Activated naive CD4-positive, alpha-beta T cell treated with anti-CD3 and anti-CD28 coated beads, Interleukin-2, amount 50 U/mL, for 16 hours (primary cell): ENCODE measurements at places on chromosomes 4 and X.

DNA sequence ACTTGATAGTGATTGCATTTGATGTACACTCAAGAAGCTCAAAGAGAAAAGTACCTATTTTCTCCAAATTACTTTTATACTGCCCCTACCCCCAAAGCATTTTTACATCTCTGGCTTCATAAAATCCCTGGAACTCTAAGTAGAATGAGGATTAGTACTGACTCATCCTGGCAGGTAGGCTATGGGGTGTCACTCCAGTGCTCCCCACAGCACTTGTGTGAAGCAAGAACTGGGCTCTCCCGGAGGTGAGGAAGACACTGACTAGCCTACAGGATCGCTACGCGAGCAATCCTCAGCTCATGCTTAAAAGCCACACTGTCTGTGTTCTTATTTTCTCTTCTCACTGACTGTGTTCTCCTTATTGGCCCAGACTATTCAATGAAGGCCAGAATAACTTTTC lies 90.4 kb upstream of the NDP start:
- DNase-seq: no peak

- DNase-seq: no peak
These were observed 216.1 kb upstream of the PSAPL1 start for GRCh38 chr4:7650606-7651385.

GRCh38 chrX:132375941-132376340 lies 112.9 kb downstream of the MBNL3 start:
- no peak for DNase-seq

- DNase-seq: no peak
These were observed 27.5 kb downstream of the OTUD6A start for GRCh38 chrX:70089604-70090297.

DNA sequence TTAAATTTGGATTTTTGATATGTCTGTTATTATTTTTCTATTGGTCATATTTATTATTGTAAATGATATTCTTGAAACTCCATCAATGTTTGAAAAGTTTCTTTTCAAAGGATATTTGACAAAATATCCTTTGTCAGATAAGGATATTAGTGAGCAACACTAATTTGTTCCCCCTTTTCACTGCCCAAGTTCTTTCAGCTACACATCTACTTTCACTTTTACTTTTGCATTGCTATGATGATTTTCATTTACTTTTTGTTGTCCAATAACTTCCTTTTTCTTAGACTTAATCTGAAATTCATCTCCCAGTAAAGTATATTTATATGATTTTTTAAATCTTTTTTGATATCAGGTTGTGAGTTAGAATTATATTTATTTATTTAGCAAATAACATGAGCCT lies 542.3 kb upstream of the ADGRL3 start:
- DNase-seq: no peak

DNA sequence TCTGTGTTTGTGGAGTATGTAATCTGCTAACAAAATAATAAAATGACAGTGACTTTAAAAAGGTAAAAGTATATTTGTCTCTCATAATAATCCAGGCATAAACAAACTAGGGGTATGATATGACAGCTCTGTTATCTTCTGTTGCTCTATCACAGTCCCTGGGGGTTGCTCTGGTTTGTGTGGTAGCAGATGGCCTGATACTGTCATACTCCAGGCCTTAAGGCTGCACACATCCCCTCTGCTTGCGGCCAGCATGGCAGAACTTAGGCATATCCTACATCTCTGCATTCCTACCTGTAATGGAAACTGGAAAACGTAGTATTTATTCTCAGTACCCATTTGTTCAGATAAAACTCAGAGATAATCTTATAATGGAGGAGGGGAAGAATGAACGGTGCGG lies 117.9 kb upstream of the HAND2 start:
- DNase-seq: no peak

DNA sequence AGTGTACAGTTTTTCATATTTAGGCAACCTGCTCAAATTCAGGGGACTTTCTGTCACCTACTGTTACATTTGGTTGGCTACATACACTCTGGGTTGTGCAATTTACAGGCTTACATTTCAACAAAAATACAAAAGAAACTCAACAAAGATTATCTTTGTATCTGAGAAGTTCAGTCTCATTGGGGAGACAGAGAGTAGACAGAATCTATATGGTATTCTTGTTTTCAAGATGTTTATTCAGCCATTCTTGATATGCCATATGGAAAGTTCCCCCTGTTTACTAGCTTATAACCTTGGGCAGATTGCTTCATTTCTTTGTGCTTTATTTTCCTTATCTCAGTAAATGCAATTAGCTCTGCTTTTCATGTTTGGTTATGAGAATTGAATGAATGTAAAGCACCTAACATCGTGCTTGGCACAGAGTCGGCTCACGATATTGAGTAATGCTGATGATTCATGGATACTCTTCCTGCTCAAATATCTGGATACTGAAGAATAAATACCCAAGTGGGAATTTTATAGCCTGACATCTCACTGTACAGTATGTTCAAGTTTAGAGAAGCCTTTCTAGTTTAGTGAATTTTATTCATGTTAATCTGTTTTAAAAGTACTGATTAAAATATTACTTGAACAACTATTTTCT lies 96.5 kb upstream of the PACRGL start:
- DNase-seq: no peak

- DNase-seq: no peak
These were observed 255.4 kb upstream of the TTC29 start for GRCh38 chr4:147201016-147201415.

DNA sequence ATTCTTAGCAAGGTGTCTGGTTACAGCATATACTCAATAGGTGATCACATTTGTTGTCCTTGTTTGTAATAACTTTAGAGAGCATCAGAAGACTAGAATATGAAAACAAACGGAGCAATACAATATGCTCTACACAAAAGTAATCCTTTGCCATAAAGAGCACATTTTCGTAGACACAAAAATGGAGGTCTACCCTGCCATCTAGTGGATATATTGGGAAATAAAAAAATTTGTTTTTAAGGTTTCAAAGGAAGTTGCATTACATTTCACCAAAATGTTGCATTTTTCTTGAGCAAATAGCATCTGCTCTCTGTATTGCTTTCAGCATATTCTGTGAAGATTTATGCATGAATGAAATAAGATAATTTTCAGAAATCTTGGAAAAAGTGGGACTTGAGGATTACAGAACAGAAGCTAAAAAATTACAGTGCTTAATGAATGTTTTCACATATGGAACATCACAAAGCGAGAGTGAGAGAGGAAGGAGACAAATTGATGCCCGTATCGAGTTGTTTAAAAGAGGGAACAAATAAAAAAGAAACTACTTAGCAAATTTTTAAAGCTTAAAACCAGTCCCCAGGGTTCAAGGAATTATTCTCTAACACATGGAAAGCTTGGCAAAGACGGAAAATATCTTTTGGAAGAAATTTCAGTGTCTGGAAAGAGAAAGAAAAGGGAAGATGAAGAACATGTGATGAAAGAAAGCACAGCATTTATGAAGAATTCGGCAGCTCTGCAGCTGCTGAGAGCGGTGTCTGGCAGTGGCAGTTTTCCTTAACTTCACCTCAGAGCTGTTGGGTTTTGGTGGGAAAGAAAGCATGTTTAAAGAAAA lies 390.1 kb downstream of the ANKRD50 start:
- DNase-seq: no peak

GRCh38 chr4:132691668-132692067 lies 457.4 kb upstream of the PCDH10 start:
- no peak for DNase-seq

GRCh38 chr4:26284536-26284935 lies 36.3 kb upstream of the RBPJ start:
- DNase-seq: no peak

DNA sequence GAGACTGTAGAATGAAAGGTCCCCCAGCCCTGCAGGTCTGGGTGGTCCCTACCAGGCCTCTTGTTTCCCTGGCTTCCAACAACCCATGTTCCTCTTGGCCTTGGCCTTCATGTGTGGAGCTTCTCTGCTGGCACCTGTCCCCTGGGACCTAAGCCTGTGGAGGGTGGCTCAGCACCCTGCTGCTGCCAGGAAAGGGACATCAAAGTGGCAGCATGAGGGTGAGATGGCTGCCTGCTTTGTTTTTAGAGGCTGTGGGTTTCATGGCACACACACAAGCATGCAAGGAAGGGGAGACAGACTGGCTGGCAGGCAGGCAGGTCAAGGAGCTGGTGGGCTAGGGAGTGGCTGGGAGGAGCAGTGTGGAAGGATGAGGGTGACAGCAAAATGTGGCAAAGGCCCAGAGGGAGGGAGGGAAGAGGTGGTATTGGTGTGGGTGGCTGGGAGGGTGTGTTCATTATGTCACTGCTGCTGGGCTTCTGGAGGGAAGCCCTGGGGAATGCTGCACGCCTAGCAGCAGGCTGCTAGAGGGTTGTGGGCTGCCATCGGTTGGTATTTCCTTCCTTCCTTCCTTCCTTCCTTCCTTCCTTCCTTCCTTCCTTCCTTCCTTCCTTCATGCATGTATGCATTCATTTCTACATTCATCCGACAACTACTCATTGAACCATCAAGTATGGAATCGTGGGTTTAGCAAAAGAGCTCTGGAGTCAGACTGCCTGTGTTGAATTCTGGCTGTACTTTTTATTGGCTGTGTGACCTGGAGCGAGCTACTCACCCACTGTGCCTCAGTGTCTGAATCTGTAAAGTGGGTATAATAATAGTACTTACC lies 128.7 kb upstream of the PJA1 start:
- DNase-seq: no peak

DNA sequence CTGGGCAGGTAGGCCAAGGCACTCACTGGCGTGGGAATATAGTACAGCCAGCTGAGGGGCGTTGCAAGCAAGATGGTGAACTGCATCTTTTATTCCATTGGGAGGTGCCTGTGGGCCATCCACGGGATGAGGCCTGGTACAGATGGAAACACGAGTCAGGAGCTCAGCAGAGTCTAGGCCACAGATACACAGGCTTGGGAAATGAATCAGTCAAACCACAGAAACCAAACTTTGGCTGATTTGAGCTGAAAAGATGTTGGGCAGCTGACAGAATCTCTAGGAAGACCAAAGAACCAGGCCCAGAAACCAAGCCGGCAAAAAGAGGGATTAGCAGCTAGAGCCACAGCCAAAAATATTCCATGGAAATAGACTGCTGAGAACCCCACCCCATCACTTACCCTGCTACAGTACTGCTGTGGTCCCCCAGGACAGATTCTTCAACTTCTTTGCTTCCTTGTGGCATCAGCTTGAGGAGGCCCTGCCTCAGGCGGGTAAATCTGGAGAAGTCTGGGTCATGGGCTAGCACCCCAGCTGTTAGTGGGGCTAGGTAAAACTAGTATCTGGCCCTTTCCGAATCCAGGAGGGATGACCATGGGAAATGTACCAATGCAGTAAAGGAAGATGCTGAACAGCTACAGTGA lies 75.4 kb downstream of the TMEM131L start:
- no peak for DNase-seq

- DNase-seq: peak; percentile 14
These were observed 102.5 kb upstream of the MID1 start for GRCh38 chrX:10722851-10723250.

DNA sequence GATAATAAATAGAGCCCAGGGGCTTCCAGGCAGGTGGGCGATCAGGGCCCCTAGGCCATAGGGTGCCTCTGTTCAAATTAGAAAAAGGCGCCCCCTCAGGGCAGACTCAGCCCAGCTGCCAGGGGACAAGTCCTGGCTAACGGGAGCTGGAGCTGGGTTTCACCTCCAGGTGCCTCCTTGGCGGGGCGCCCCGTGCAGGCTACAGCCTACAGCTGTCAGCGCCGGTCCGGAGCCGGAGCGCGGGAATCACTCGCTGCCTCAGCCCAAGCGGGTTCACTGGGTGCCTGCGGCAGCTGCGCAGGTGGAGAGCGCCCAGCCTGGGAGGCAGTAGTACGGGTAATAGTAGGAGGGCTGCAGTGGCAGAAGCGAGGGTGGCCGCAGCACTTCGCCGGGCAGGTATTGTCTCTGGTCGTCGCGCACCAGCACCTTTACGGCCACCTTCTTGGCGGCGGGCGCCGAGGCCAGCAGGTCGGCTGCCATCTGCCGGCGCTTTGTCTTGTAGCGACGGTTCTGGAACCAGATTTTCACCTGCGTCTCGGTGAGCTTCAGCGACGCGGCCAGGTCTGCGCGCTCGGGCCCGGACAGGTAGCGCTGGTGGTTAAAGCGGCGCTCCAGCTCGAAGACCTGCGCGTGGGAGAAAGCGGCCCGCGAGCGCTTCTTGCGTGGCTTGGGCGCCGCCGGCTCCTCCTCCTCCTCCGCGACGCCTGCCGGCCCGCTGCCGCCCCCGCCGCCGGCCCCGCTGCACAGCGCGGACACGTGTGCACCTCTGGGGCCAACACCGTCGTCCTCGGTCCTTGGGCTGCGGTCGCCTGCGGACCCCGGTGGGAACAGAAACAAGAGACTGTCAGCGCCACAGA lies 2.4 kb downstream of the NKX3-2 start:
- DNase-seq: peak; percentile 43

GRCh38 chrX:105869701-105870100 lies 47.4 kb downstream of the NRK start:
- DNase-seq: no peak

DNA sequence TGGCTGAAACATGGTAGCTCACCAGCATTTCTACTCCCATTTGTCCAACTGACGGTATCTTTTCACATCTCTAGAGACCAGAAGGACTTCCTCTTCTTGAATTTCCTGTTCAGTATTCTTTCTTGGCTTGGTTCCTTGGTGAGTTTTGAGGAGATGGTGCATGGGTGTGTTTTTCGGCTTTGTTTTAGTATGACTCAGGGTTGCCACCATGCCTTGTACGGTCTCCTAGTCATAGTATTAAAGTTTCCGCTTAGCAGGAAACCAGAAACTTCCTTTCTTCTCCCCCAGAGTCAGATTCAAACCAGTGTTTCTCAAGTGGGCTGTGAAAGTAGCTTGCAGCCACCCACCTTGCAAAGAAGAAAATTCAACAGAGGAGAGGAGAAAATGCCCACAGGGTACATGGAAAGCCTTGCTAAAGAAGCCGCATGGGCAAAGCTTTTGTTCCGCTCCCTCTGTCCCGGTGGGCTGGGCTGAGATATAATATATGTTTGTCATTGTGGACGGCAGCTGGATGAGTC lies 5.7 kb downstream of the CD99 start:
- DNase-seq: peak; percentile 53

- DNase-seq: no peak
These were observed 9.7 kb upstream of the EOLA2 start for GRCh38 chrX:149948016-149948415.

GRCh38 chr4:67712650-67713528 lies 11.9 kb upstream of the UBA6 start:
- no peak for DNase-seq

GRCh38 chrX:21408788-21409187 lies 34.6 kb downstream of the CNKSR2 start:
- no peak for DNase-seq

GRCh38 chr4:39036172-39036571 lies 4.0 kb upstream of the TMEM156 start:
- DNase-seq: no peak

GRCh38 chr4:71694961-71695360 lies 88.9 kb downstream of the GC start:
- no peak for DNase-seq
